ENCODE measurements at places on chromosomes 12 and 14.
A peak's percentile ranks its signal among the peaks of the same experiment; 100 is the strongest.

GRCh38 chr12:88646824-88647223 is 66.6 kb upstream of the KITLG start:
- DNase-seq = no peak

- no peak for DNase-seq
These were observed 10.5 kb downstream of the AKT1 start for GRCh38 chr14:104784846-104785707.

- DNase-seq = peak; percentile 52
These were observed 92.9 kb downstream of the ERC1 start for GRCh38 chr12:1083889-1084262.

DNA sequence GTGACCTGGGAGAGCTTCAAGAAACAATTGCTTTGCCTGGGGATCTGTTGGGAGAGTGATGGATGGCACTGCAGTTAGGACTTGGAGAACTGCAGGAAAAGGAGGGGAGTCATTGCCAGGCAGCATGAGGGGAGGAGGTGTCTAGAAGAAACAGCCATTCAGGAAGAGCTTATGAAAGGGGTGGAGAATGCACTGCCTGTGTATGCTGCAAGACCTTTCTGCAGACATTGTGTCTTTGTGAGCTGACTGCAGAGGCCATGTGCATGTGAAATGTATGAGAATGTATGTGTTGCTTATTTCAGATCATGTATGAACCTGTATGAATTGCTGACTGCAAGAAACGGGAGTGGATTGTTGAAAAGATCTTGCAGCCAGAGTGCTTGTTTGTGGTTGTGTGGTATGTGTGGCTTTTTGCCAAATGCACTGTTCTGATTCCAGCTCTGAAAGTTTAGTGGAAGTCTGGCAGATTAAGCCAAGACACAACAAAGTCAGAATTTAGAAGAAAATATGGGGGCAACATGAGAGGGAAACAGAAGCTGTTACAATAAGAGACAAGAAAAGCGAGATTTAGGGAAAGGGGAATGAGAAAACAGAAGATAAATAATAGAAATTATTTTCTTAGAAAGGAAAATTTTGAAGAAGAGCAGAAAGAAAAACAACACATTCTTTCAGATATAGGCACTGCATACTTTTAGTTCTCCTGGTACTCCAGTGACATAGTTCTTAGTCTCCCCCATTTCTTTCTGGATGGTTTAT is 9.8 kb upstream of the RIMKLB start:
- peak; percentile 83 for DNase-seq

- no peak for DNase-seq
These were observed 103.4 kb downstream of the ST8SIA1 start for GRCh38 chr12:22231078-22231477.

- no peak for DNase-seq
These were observed 204.4 kb upstream of the NPAS3 start for GRCh38 chr14:32734261-32734660.

DNA sequence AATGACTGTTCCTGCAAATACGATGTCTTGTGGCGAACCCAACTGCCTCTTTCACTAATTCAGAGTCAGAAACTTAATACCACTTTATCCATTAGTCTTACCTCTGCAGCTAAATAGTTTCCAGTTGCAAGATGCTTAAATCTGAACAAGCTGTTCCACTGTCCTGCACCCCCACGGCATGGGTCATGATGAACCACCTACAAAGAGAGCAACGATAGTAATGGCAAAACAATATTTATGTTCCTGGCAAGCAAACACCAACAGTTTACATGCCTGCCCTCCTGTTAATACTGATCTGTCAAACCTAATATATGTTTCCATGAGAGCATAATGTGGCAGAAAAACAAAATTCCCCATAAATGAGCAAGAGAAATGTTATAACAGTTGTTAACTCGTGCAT is 121.9 kb downstream of the ITPR2 start:
- peak; percentile 15 for DNase-seq

- no peak for DNase-seq
These were observed 23.9 kb upstream of the ATP2B1 start for GRCh38 chr12:89732522-89732921.

DNA sequence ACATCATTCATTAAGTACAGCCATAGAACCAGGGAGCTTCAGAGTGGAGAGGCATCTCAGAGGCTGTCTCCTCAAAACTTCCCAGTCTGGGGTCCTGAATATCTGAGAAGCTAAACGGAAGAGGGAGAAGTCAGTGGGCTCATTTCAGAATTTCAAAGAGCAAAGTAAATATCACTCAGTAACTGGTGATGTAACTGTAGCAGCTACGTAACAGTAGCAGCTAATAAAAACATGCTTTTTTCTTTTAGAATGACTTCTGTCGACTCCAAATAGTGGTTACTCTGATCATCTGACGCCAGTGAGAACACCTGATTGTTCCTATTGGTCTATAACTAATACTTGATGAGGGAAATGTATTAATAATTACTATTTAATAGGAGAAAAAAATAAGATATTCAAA is 383.3 kb downstream of the DPF3 start:
- no peak for DNase-seq

DNA sequence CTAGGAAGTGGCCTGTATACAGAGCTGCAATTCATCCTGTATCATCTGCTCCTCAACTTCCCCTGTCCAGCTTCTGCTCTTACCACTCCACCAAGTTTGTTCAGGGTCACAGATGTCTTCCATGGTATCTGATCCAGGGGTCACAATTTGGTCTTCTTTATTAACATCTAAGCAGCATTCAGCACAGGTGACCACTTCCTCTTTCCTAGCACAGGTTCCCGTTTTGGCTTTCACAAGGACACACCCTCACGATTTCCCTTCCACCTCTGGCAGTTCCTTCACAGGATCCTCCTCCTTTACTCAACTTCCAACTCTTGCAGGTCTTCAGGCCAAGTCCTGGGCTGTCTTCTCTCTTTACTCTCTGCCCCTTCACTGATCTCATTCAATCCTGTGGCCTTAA is 93.6 kb downstream of the TTC7B start:
- DNase-seq = no peak

GRCh38 chr12:65536351-65536750 is 257.9 kb downstream of the MSRB3 start:
- DNase-seq = no peak

DNA sequence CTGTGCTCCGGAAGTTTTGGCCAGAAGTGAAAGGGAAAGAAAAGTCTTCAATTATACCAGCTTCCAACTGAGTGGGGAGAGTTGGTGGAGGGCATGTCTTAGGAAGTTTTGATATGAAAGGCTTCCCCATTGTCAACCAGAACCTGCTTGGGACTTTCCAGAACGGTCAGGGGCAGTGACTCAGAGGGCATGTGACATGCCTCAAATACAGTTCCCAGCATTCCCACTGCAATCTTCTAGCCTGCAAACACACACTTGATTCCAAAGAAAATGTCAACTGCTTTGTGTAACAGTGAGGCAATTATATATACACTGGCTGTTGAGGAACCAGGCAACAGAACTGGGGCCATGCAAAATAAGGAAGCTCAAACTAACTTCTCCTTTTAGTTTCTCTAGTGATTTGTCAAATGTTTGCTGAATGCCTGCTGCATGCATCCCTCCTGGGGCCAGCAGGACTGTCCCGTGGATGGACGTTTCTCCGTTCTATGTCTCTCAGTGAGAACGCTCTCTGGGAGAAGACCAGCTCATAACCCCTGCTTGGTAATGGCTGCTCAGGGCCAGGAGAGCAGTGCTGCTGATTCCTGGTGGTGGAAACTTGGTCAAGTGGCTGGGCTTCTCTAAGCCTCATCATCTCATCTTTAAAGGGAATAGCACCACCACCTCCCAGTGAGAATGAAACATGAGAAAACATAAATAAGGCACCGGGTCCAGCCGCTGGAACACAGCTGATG is 18.3 kb downstream of the SLC25A47 start:
- DNase-seq = peak; percentile 59

DNA sequence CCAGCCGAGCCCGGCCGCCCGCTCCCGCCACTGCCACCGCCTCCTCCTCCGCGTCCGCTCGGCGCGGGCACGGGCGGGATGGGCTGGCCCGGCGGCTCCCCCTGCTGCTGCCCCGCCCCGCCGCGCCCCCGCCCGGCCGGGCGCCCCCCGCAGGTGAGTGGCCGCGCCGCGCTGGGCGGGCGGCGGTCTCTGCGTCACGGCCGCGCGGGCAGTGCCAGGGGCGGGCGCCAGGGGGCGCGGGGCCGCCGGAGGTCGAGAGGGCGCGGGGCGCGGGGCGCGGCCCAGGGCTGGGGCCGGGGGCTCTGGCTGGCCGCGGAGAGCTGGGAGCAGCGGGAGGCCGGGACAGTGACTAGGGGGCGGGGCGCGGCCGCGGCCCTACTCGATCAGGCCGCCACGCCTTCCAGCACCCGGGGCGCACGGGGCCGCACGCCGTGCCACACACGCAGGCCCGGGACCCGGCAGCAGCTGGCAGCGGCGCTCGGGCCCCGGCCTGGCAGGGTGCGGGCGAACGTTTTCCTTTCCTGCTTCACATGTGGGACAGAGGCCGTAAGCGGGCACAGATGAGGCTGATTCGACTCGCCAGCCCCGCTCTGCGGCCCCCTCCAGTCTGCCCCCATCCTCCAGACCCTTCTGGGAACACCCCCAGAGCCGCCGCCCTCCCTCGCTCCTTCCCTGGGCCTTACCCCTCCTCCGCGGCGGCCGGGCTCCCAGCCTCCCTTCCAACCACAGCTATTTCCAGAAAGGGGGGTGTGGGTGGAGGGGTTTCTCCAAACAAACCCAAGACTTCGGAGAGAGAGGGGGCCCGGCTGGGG is 2.4 kb upstream of the TNS2 start:
- peak; percentile 90 for DNase-seq

GRCh38 chr14:30861200-30861599 is 13.2 kb upstream of the COCH start:
- no peak for DNase-seq

- peak; percentile 93 for DNase-seq
These were observed 1.4 kb upstream of the FOS start for GRCh38 chr14:75277008-75277814.

GRCh38 chr12:65779091-65779642 is 45.1 kb upstream of the HMGA2 start:
- DNase-seq = peak; percentile 61

GRCh38 chr14:93619176-93619793 is 169.0 kb downstream of the PRIMA1 start:
- DNase-seq = peak; percentile 44

DNA sequence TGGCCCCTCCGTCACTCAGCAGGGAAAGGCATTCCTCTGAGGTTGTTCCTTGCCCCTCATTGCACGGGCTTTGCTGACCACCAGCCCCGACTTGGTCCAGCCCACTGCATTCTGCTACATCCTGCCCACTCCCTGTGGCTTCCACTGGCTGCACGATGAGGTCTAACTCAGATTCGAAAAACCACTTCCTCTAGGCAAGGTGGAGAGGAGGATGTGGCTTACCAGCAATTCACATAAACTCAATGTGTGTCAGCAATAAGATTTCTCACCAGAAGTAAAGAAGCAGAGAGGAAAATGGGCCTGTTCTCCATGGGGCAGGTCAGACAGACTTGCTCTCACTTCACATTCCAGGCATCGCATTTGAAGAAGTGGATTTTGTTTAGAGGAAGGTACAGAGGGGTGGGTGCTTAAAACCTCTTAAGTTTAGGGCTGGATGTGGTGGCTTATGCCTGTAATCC is 14.7 kb downstream of the GPR68 start:
- peak; percentile 76 for DNase-seq

DNA sequence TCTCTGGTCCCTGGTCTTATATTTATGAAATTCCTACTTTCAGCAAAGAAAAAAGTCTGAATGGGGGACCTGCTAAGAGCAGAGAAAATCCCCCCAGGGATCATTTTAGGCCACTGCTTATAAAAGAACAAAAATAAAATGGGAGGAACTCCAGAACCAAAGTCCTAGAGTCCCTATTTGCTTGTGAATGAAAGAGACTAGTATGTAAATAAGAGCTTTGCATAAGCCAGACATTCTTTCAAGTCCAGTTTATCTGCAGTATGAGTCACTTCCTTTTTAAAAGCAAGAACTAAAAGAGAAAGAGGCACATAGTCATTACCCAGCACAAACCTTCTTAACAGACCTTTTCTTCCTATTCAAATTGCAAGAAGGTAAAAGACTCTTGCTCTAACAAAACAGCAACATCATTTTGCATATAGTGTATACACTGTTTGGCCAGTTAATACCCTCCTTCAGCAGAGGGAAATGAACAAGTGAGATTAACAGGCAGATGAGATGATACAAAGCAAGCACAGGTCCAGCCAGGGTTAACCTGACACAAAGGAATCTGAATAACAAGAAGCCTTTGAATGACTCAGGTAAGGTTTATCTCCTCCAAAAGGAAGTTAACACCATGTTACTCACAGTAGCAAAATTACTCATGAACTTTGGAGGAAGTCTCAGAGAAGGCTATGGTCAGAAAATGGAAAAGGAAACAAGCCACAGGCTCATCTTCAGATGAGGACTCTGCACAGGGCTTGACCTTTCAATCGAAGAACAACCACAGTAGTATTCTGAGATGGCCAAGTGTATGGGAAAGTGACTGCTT is 87.3 kb downstream of the PHLDA1 start:
- DNase-seq = peak; percentile 86

DNA sequence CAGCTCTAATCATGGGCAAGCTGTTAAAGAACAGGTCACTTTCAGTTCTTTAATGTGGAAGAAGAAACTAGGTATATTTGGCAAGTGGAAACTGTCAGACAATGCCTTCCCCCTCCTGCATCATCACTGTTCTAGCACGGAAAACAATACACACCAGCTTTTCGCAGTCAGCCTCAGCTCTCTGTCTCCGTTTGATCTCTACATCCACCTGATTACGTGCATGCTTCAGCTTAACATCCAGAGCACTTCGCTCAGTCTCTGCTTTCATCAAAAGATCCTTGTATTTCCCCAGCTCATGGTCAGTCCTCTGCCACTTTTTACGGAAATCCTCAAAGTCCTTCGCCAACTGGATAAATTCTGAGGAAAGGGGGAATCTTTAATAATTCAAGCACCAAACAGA is 19.0 kb downstream of the RACGAP1 start:
- no peak for DNase-seq

- peak; percentile 51 for DNase-seq
These were observed 987.7 kb downstream of the GALC start for GRCh38 chr14:87005280-87005679.

DNA sequence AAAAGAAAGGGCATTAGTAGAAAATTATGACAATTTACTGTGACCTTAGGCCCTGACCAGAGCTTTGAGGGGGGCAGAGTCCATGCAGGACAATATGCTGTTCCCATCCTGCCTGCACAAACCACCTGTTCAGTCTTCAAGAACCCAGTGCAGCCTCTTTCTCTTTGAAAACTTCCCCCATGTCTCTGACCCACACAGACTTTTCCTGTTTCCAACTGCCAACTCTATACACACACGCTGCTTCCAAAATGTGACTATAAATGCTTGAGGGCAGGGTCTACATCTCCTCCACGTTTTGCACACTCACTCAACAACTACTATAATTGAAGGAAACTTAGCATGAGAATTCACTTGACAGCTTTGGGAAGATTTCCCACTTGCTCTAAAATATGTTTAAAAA is 36.6 kb upstream of the SYCP3 start:
- no peak for DNase-seq

GRCh38 chr12:70763666-70764065 is 126.4 kb upstream of the PTPRB start:
- no peak for DNase-seq

DNA sequence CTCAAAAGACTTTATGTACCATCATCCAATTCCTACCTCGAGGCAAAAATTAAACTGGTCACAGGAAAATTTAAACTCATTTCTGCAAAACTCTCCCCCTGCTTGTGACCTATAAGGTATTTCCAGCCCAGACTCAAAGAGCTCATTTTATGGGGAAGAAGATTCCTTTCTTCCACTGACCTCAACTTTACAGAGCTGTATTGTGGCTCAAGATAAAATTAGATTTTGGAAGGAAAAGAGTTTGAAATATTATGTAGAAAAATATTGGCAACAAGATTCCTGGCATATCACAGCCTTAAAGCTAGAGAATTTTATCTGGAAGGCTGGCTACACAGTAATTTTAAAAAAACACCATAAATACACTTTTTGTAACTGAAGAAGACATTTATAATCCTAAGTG is 91.7 kb downstream of the STXBP6 start:
- DNase-seq = peak; percentile 28
